ENCODE measurements at places on chromosomes 11 and 22.

GRCh38 chr11:65491614-65492386 lies 7.0 kb upstream of the MALAT1 start:
- DNase-seq = no peak

- no peak for DNase-seq
These were observed 59.0 kb downstream of the OSBP2 start for GRCh38 chr22:30753701-30754100.

DNA sequence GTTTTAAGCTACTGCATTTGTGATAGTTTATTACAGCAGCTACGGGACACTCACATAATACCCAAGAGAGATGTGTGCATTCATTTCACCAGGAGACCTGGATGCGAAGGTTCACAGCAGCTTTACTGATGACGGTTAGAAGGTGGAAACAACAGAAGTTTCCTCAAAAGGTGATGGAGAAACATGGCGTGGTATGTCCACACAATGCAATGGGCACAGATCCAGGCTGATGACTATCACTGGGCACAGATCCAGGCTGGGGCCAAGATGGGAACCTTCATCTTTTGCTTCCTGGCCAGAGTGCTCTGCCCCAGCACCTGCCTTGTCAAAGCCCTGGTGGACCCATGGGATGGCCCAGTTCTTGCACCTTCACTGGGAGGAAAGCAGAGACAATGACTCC lies 30.6 kb upstream of the RFPL3 start:
- no peak for DNase-seq

DNA sequence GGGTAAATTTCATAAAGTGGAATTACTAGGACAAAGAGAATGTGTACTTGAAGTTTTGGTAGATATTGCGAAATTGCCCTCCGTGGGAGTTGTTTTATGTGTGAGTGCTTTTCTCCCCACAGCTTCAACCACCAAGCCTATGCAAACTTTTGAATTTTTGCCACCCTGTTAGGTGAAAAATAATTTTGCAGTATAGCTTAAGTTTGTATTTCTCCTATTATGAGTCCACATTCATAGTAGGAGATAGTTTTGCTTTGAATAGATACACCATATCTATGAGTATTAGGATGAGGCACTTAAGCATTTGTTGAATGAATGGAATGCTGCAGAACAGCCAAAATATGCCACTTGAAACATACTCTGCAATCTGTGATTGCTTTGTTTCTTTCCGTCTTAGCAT lies 43.6 kb downstream of the UVRAG start:
- no peak for DNase-seq

DNA sequence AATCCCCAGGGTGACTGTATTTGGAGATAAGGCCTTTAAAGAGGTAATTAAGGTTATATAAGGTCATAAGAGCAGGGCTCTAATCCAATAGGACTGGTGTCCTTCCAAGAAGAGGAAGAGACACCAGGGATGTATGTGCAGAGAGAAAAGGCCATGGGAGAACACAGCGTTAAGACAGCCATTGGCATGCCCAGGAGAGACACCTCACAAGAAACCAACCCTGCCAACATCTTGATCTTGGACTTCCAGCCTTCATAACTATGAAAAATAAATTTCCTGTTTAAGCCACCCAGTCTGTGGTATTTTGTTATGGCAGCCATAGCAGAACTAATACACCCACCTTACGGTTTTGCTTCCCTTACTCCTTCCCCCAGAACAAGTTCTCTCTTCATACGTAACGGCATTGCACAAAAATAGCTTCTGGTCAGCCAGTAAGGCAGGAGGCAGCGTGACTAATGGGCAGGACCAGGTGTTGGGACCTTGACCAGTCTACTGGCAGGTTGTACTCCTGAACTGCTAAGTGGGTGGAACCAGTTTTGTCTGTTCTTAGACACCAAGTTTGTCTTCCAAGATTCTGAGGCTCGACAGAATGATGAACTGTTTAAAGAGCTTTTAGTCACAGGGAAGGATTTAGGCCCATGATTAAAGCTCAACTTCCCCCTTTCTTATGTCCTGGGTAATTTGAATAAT lies 31.9 kb upstream of the UPB1 start:
- no peak for DNase-seq

GRCh38 chr22:48486134-48486532 lies 1341.5 kb downstream of the BRD1 start:
- DNase-seq = no peak

DNA sequence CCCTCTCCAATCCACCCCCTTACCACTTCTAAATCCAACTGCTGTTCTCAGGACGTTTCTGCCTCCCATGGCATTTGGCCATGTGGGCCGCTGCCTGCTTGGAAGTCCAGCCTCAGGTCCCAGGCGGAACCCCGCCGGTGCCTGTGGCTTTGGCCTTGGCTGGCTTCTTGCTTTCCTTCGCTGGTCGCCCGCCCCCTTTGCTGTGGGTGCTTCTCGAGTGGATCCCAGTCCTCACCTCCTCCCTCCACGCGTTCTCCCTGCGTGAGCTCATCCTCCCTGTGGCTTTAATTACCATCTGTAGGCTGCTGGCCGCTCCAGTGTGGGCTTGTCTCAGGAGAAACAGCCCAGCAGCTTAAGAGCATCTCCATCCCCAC lies 111.7 kb downstream of the NECTIN1 start:
- DNase-seq = no peak

DNA sequence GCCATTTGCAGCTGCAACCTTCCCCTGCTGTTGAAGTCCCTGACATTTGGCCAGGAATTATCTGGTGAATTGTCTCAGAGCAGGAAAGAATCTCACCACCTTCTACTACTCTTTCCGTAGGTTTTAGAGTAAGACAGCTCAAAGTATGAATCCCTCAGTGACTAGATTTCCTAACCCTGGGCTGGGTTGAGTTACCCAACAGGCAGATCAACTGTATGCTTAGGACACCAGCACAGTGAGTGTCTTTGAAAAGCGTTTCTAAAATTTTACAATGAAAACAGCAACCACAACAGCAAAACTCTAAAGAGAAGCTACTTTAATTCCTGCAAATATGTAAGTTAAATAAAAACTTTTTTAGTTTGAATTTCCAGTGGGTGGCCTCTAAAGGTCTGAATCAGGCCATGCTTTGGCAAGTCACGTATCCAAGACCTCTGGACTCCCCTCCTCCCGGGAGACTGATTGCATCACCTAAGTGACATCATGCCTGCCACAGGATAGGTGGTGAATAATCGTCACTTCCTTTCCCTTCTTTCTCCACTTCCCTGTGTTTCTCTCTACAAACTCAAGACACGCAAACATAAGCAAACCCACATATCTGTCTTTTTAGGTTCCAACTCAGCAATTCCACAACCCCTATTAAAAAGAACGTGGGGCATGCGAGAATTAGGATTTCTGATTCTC lies 7.8 kb downstream of the OR8B12 start:
- no peak for DNase-seq

DNA sequence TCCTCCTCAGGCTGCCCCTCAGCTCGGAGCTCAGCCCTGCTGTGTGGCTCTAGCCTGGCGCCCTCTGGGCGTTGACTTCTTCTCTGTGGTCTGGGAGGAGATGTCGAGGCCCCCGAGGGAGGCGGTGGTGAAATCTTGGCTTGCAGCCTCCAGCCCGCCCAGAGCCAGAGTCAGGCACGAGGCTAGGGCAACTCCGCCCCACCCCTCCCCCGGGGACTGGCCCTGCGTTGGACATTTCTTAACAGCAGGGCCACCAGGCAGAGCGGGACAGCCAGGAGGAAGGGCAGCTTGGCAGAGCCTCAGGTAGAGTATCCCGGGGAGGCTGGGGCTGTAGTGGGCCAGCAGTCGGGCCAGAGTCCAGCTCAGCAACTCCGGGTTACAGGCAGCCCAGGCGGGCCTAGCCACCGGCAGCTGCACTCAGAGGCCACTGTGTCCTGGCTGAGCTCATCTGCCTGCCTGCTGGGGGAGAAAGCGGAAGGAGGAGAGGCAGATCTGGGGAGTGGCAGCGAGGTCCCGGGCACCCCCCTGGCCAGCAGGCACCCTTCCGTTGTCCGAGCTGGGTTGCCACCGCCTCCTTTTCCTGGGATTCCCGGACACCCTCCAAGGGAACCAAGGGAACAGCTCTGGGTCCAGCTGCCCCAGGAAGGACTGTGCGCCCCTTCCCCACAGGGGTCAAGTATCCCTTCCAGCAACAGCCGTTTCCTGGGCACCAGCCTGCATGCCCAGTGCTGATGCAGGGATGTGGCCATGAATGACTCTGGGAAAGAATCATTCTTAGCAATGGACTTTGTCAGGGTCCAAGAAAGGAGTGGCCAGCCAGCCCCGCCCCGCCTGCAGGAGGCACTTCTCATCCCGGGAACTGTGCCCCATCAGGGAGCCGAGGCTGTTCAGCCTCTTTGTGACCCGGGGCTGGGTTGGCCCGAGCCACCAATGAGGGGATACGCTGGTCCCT lies at the start of gene ALDH3B1:
Gene ALDH3B1, plus strand, starts transcription at position 238 of the 952 bp plus-strand sequence. CDS start 4,971 bp downstream, outside the sequence.
- DNase-seq = peak; percentile 81

DNA sequence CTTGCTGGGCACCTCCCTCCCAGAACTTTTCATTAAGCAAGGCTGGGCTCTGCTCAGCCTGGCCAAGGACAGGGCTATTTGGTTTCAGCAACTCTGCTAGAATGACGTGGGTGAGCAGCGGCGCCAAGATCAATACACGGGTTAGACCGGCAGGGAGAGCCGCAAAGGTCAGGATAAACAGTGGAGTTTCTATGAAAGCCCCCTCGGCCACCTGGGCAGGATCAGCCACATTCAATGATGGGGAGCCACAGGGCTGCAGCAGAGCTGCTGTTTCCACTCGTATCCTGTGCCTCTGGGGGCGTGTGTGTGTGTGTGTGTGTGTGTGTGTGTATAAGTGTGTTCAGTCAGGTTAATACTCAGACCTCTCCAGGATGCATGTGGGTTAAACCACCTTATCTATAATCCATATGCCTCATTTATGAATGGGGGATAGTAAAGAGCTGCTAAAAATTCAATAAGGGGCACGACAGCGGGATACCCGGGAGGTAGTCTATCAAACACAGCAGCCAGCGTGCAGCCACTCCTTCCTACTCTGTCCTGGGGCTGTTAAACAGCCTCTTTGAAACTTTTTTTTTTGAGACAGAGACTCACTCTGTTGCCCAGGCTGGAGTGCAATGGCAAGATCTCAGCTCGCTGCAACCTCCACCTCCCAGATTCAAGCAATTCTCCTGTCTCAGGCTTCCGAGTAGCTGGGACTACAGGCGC lies 34.8 kb downstream of the MYH9 start:
- no peak for DNase-seq

- DNase-seq = no peak
These were observed 385 bp downstream of the HARBI1 start for GRCh38 chr11:46616551-46617133.

DNA sequence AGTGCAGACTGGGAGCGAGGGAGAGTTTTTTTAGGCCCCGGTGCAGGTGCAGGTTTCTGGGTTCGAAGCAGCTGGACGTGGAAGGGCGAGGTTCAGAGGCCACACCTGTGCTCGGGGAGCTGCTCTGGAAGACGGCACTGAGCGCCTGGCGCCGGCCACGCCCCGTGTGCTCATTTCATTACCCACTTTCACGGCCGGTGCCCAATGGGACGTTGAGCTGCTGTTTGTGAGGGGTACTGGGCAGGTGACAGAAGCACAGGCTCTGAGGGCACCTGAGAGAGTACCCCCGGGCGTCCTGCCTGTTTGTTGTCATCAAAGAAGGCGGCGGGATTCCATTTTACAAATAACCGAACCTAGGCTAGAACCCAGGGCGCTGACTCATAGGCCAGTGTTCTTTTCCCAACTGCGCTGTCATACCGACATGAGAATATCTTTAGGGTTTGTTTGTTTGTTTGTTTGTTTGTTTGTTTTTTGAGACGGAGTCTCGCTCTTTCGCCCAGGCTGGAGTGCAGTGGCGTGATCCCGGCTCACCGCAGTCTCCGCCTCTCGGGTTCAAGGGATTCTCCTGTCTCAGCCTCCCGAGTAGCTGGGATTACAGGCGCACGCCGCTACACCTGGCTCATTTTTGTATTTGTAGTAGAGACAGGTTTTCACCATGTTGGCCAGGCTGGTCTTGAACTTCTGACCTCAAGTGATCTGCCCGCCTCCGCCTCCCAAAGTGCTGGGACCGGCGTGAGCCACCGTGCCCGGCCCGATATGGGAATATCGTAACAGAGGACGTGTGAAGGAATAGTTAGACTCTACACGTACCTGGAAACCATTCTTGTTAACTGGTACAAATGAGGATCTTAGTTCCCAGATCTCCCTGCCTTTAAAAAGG lies 16.6 kb upstream of the SPTBN2 start:
- DNase-seq = no peak

DNA sequence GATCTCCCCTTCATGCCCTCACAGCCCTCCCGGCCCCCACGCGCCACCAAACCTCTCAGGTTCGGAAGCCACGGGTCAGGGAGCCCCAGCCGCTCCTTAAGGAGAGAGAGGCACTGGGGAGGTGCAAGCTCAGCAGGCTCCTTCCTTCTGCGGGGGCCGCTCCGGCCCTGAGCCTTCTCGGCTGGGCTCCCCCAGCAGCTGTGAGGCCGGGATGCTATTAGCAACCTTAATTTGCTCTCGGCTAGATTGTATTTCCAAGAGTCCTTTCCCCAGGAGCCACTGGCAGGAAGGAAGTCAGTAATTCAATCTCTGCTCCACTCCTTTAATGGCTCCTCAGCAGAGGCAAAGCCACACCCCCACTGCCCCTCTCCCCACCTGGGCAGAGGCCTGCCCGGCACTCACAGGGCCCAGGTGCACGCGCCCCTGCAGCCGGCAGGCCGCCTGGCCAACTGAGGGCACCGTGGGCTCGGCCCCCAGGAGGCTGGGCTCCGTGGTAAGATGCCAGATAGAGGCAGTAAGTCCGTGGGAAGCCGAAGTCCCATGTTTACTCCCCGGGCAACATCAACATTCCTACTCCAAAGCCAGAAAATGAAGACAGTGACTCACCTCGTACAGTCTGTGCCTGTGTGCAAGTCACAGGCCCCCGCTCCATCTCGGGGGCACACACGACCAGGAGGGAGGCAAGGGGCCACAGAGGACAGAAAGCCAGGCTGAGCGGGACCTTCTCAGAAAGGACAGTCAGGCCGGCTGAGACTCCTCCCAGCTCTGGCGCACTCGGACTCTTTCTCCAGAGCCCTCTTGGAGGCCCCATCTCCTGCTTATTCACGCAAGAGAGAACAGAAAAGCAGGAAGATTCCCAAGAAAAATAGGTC lies 5.2 kb downstream of the IGSF9B start:
- no peak for DNase-seq

- no peak for DNase-seq
These were observed 5.7 kb downstream of the SLC39A13 start for GRCh38 chr11:47413908-47414684.

- DNase-seq = peak; percentile 61
These were observed 72.0 kb downstream of the SYN3 start for GRCh38 chr22:32985899-32986765.
